Activated CD4-positive, alpha-beta T cell treated with anti-CD3 and anti-CD28 coated beads, Interleukin-2, amount 10 ng/mL, durations not matched to agents 7 days and 5 days (primary cell): ENCODE measurements at places on chromosomes 5 and 9. TPM values are rescaled to one million over a fixed set of nuclear protein-coding genes. Genes with fewer than 3 reads are reported as not detected.

- no peak for DNase-seq
Measured at GRCh38 chr9:19759066-19759465, 29.8 kb downstream of the SLC24A2 start.

DNA sequence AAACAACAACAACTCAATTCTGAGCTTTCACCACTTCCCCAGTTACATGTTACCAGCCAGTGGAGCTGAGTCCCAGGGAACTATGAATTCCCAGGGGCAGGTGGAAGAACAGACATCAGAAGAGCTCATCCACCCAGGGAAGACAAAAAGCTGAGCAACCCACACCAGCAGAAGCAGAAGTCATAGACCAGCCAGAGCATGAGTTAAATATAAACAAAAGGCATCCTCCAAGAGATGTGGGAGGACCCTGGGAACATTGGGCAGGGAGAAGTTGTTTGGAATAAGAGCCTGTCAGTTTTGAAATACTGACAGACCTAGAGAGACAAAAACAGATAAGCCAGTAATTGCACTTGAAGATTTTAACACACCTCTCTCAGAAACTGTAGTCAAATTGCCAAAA, 102.3 kb upstream of the LMX1B start:
- DNase-seq: no peak

The LECT2 gene
- total RNA-seq: not detected

DNA sequence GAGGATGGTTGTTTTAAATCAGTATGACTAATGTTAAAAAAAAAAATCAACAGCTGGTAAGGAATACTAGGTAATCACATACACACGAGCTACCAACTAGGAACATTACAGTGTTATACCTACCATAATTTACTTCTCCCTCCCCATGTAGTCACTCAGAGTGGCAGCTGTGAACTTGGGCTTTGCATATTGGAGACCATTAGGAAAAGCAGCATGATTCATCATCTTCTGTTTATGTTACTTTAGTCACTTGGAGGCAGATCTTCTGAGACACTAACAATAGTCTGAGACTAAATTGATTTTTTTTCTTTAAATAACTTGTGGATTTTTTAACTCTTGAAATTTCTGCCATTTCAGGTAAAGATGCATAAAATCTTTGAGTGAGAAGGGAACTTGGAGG, 141.5 kb upstream of the NR4A3 start:
- DNase-seq: no peak

GRCh38 chr5:135010502-135011354, 23.3 kb downstream of the PITX1 start:
- DNase-seq: no peak

DNA sequence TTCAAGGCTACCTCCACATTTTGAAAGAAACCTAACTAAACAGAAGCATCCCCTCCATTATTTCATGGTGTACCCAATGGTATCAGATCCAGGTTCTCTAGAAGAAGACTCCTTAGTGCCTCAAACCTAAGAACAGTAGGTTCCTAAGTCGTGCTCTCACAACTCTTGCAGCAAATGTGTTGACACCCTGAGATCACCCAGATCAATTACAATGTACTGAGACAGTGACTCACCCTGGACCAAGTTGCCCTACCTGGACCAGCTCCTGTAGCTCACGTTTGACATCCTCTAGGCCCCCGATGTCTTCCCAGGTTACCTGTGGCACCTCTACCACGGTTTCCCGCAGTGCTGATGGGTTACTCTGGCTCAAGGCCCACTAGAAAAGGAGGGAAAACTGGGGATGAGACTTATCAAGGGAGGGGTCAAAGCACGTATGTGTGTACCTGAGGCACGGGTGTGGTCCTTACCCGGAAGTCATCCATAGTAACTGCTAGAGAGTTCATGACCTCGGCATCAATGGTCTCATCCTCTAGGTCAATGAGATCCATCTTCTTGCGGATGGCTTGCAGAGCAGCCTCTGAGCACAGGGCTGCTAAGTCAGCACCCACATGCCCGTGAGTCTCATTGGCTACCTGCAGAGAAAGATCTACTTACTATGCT, 11.7 kb downstream of the VCP start:
- DNase-seq: no peak

The ACTBL2 gene
- not detected for total RNA-seq

- DNase-seq: peak; percentile 42
Measured at GRCh38 chr5:131589510-131590348, 45.3 kb downstream of the RAPGEF6 start.

DNA sequence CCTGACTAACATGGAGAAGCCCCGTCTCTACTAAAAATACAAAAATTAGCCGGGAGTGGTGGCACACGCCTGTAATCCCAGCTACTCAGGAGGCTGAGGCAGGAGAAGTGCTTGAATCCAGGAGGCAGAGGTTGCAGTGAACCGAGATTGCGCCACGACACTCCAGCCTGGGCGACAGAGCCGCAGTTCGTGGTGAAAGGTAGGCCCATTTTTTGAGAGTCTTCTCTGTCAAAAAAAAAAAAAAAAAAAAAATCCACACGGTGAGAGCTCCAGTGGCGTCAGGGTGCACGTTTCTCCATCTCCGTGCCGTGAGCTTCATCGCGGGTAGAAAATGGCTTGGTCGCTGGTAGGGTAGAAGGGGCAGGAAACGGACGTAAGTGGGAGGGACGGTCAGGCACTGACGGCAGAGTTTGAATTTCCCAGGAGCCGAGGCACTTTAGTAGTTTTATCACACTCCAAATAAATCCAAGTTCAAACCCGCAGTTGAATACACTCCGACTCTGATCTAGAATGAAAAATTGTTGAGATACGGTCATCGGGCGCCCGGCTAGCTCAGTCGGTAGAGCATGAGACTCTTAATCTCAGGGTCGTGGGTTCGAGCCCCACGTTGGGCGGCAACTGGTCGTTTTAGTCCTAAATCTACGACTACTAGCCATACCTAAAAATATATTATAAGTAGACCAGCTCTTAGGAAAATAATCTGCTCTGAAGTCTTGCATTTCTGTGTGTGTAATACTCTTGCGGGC, 2.4 kb upstream of the TRIM7 start:
- peak; percentile 70 for DNase-seq

DNA sequence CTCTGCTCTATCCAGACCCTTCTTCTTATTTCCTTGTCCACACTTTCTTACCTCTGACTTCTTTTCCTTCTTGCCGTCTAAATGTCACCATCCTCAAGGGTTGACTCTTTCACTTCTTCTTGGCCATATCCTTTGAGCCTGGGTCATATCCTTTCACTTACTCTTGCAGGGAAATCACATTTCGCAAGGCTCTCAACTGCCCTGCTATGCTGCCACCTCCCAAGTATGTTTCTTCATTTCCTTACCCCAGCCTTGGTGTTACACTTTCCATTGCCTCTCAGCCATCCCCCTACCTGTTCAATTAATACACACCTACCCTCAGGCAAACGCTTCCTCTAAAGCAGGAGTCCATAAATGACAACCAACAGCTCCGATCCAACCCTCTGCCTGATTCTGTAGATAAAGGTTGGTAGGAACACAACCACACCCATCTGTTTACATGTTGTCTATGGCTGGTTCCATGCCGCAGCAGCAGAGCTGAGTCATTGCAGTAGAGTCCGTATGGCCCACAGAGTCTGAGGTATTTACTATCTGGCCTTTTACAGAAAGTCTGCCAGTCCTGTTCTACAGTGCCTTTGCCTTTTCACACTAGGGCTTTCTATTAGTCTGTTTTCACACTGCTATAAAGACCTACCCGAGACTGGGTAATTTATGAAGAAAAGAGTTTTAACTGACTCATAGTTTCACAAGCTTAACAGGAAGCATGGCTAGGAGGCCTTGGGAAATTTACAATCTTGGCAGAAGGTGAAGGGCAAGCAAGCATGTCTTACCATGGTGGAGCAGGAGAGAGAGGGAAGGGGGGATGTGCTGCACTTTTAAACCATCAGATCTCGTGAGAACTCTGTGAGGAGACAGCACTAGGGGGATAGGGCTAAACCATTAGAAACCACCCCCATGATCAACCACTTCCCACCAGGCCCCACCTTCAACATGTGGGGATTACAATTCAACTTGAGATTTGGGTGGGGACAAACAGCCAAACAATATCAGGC, 97.9 kb downstream of the SV2C start:
- peak; percentile 30 for DNase-seq

- DNase-seq: no peak
Measured at GRCh38 chr5:76271836-76272235, 131.2 kb upstream of the IQGAP2 start.

The PRR16 gene
- total RNA-seq: not detected

DNA sequence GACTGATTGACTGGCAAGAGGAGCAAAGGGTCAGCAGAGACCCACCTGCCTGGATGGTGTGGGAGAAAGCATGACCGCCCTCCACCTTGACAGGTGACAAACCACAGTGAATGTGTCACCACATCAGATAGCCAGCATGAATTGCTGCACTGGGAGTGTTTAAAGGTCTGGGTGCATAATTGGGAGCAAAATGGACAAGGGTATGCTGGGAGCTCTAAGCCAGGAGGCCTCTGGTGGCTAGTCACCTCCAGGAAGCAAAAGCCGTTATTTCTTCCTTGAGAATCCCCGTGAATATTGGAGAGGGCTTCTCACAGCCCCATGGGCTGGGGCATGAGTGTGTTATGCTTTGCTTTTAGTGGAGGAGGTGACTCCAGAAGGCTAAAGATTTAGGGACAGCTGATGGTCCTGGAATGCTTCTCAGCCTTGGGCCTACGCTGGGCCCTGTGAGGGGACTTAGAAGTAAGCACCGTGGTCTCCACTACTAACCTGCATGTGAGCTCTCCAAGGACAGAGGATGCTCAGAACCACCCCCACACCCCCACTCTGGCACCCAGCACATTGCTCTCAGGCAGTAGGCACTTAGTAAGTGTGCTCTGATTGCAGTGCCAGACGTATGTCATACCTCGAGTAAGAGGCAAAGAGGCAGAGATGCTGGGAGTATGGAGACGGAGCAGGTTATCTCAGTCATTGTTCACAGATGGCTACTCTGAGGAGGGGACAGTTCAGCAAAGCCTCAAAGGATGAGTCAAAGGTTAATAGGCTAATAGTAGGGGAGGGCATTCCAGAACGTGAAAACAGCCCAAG, 9.1 kb upstream of the IRF1 start:
- DNase-seq: no peak

The CCDC180 gene
- total RNA-seq: 2.6 TPM

GRCh38 chr5:38341641-38342040, 83.3 kb downstream of the EGFLAM start:
- DNase-seq: no peak

DNA sequence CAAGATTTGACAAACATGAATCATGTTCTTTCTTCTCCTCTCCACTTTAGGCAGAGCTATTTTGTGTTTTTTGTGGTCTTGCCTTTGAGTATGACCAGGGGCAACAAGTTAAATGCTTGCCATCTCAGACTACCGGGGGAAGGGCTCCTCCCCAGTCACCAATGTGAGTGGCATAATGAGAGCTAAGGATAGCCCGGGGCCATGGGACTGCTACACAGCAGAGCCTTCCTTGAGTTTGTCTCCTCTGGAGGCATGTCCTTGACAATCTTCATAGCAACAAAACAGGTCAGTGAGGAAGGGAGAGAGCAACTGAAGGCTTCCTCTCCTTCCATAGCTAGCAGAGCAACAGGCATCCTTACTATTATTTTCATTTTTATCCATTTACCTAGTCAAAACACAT, 299.3 kb downstream of the ENC1 start:
- no peak for DNase-seq

The URM1 gene
- total RNA-seq: 78.1 TPM

The PCDHB2 gene
- total RNA-seq: not detected

- no peak for DNase-seq
Measured at GRCh38 chr5:78649861-78650496, 1.4 kb upstream of the LHFPL2 start.
